ENCODE measurements at places on chromosomes 2 and 18. TPM values are rescaled to one million over a fixed set of nuclear protein-coding genes. Genes with fewer than 3 reads are reported as not detected.

The TNFAIP6 gene
- total RNA-seq = 0.29 TPM

The MAB21L4 gene
- total RNA-seq = not detected

The LTBP1 gene
- 0.07 TPM for total RNA-seq

The PRSS56 gene
- total RNA-seq = not detected

The CNDP1 gene
- total RNA-seq = 0.33 TPM

The EFHD1 gene
- not detected for total RNA-seq

The AQP12A gene
- total RNA-seq = not detected

The UGT1A8 gene
- not detected for total RNA-seq

The ATL2 gene
- 43.2 TPM for total RNA-seq

The MAL gene
- not detected for total RNA-seq

The DSG1 gene
- not detected for total RNA-seq

The RAB6C gene
- not detected for total RNA-seq

The RUFY4 gene
- total RNA-seq = 0.53 TPM

The SPEG gene
- 0.42 TPM for total RNA-seq

The NAT8 gene
- not detected for total RNA-seq

The RGPD3 gene
- total RNA-seq = 0.27 TPM

The BCL2 gene
- total RNA-seq = 145 TPM

The DCDC2C gene
- total RNA-seq = not detected

The PKDCC gene
- total RNA-seq = not detected

The FN1 gene
- total RNA-seq = 0.15 TPM

The TSPYL6 gene
- total RNA-seq = not detected

The NABP1 gene
- total RNA-seq = 86.0 TPM

The TM4SF20 gene
- total RNA-seq = not detected
